HCEC 1CT (cell line): ENCODE measurements at places on chromosomes 7 and 10.

- DNase-seq, result no peak
Measured at GRCh38 chr10:17523917-17524316, 69.5 kb upstream of the ST8SIA6 start.

DNA sequence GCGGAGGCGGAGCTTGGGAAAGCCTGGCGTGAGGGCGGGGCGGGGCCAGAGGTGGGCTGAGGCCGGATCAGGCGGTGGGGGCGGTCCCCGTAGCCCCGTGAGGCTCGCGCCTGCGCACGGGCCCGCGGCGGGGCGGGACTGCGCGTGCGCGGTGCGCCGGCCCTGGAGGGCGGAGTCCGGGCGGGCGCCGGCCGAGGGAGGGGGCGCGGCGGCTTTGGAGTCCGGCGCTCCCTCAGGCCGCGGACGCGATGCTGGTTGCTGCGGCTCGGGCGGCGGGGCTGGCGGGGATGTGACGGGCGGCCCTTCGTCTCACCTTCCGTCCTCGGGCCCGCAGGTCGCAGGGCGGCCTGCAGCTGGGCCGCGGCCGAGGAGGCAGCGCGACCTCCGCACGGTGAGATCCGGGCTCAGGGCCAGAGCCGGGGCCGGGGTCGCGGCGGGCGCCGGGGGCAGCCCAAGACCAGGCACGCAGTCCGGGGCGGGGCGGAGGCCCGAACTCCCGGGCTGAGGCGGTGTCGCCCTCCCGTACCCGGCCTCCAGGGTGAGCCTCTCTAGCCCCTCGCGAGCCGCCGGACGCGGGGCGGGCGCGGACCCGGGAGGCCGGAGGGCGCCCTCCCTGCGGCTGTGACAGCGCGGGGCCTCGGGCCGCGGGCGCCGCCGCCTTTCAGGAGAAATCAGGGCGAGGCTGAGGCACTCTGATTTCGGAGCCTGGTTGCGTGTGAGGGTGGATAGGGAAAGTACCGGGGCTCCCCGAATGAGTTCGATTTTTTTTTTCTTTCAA is at the start of gene CCSER2:
TSS of gene CCSER2 (plus strand) at position 172 of the 778 bp plus-strand sequence. CDS start 42,464 bp downstream, outside the sequence.
- peak; percentile 95 for DNase-seq

DNA sequence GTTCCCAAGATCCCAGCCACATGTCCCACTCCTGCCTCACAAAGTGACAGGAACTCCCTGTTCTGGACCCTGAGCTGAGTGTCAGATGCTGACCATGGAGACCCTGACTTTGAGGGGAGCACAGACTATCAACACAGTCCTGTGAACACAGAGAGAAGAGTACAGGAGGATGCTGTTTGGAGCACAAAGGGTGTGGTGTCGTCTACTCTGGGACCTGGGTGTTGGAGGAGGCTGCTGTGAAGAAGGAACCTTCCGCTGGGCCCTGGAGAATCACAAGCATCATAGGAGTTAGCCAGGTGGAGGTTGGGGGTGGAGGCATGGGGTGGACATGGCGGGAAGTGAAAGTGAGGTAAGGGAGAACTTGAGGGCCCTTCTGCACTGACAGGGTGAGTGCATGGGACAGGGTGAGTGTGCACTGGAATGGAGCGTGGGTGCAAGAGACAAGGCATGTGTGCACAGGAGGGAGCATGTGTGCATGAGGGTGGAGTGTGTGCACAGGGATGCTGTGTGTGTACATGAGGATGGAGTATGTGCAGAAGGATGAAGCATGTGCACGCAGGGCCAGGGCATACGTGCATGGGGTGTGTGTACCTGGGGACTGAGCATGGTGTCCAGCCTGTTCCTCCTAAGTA is 70.7 kb upstream of the ANTXRL start:
- DNase-seq, result no peak

- peak; percentile 60 for DNase-seq
Measured at GRCh38 chr7:73891178-73891885, 30.4 kb downstream of the TMEM270 start.

- no peak for DNase-seq
Measured at GRCh38 chr7:130349911-130350782, 5.5 kb downstream of the CPA5 start.

- peak; percentile 78 for DNase-seq
Measured at GRCh38 chr7:44621034-44621749, 14.8 kb downstream of the OGDH start.

- no peak for DNase-seq
Measured at GRCh38 chr7:109616551-109617069, 1046.9 kb downstream of the DNAJB9 start.

GRCh38 chr10:45001381-45002148 is 842 bp downstream of the ZNF22 start:
- peak; percentile 47 for DNase-seq

- DNase-seq, result peak; percentile 27
Measured at GRCh38 chr10:124736491-124737136, 7.6 kb downstream of the FAM53B start.

DNA sequence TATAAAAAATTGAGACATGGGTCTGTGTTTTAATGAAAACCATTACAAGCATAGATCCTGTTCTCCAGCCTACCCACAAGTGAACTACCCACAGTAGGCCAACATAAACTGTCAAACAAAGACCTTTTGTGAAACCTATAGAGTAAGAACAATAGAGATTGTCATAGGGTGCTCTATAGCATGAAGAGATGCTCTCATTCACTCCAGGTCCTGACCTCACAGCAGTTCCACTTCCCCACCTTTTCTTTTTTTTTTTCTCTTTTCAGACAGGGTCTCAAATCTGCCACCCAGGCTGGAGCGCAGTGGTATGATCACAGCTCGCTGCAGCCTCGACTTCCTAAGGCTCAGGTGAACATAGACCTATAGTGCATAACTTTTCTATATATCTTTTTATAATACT is 72.3 kb downstream of the CPEB3 start:
- no peak for DNase-seq

GRCh38 chr7:7105800-7106582 is 76.4 kb upstream of the C1GALT1 start:
- no peak for DNase-seq

DNA sequence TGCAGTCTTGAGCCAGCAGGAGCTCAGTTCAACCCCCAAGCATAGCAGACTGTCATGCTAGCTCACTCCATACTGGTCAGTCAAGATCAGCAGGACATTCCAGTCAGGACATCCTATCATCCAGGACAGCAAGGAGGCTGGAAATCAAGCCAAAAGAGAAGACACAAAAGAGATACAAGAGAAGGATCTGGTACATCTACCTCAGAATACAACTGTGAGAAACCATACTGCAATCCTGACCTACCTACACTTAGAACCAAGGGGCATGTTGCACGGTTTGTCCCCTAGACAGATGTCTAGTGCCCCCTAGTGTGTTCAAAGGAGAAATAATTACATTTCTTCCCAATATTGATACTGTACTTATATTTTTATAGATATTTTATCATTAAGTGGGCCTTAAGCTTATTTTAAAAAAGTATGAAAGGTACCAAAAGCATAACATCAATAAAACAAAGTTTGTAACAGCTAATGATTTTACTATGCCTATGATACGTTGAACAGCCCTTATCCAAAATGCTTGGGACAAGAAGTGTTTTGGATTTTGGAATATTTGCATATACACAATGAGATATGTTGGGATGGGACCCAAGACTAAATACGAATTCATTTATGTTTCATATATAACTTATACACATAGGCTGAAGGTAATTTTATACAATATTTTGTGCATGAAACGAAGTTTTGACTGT is 26.7 kb downstream of the ERCC6 start:
- peak; percentile 44 for DNase-seq
